ENCODE measurements at places on chromosomes 1 and 21.
A peak's percentile ranks its signal among the peaks of the same experiment; 100 is the strongest.

DNA sequence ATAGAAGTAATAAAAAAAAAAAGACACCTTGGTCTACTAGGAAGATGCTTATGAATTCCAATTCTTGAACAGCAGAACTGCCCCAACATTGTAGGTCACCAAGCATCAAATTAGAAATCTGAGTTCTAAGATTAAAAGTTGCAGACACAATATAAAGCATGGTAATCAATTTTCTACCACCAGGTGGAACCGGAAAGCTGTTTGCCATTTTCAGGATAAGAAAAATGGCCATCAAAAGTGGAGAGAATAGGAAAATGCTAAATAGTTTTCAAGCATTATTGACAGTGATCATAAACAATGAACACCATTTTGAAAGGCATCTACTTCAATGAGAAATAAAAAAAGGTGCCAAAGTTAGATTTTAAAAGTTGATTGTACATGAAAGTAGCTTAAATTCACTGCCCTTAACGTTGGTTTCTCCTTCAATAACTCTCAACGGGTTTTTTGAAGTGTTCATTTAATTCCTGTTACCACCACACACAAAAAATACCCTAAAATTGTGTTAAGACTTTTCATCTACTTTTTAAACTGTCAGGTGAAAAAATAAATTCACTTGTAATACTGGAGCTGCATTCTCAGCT is 252.9 kb downstream of the KCNT2 start:
- peak; percentile 18 for DNase-seq

GRCh38 chr1:243267914-243268653 is 12.2 kb downstream of the SDCCAG8 start:
- DNase-seq, result no peak

GRCh38 chr1:20147846-20148570 is 8.9 kb downstream of the PLA2G2F start:
- DNase-seq, result no peak

DNA sequence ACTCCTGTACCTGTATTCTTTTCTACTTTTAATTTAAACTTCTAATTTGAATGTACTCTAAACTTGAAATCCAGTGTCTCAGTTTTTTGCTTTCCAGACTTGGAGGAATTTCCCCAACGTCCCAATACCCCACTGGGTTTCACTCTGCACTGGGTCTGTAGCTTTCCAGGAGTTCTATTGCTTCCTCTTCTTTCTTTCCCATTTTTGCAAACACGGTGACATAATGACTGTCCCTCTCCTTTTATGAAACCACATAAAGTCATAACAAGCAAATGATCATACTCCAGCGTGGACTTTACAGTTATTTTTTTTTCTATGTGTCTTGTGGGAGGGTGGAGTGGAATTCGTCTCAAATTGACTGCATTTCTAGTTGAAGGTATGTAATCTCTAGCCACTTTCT is 97.1 kb downstream of the FASLG start:
- DNase-seq, result no peak

- no peak for DNase-seq
These were observed 13.8 kb downstream of the ENSA start for GRCh38 chr1:150615346-150616201.

DNA sequence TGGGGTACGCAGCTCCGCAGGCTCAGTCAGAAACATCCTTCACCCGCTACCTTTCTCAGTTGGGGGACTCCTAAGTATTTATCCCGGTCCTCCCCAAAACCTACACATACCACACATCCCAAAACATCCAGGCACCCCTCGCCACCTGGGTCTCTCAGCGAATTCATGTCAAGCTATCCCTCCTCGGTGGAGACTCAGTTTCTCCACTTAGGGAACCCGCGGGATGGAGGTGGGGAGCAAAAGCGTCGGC is 1.3 kb upstream of the ZBTB7B start:
- DNase-seq, result no peak

DNA sequence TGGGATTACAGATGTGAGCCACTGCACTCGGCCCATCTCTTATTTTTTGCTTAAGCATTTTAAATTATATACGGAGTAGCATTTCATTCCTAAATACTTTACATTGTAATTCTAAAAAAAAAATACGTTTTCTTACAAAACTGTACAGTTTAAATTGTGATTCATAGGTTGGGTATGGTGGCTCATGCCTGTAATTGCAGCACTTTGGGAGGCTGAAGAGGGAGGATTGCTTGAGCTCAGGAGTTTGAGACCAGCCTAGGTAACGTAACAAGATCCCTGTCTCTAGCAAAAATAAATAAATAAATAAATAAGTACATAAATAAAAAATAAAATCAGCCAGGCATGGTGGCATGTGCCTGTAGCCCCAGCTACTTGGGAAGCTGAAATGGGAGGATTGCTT is 24.6 kb downstream of the TBCE start:
- DNase-seq, result no peak

DNA sequence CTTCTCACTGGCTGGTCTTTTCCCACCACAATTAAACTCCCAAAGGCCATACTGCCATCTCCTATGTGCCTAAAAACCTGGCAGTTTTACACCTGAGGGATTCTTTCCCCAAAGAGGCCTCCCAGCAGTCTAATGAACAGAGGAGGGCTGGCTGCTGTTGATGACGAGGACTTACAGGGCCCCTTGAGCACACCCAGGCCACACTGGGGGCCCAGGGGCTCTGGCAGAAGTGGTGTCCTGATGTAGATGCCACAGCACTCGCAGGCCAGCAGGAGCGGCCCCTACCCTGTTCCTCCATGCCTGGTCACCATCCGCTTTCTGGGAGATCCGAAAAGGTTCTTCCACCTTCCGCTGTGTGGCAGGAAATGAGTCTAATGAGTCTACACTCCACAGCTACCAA is 24.2 kb downstream of the POFUT2 start:
- no peak for DNase-seq

GRCh38 chr1:236558081-236558480 is 34.3 kb downstream of the LGALS8 start:
- DNase-seq, result no peak

GRCh38 chr1:79603843-79604242 is 597.3 kb upstream of the ADGRL4 start:
- no peak for DNase-seq

- DNase-seq, result no peak
These were observed 11.2 kb downstream of the LAPTM5 start for GRCh38 chr1:30746212-30747032.

GRCh38 chr1:35202048-35202719 is 9.2 kb upstream of the SFPQ start:
- peak; percentile 95 for DNase-seq

DNA sequence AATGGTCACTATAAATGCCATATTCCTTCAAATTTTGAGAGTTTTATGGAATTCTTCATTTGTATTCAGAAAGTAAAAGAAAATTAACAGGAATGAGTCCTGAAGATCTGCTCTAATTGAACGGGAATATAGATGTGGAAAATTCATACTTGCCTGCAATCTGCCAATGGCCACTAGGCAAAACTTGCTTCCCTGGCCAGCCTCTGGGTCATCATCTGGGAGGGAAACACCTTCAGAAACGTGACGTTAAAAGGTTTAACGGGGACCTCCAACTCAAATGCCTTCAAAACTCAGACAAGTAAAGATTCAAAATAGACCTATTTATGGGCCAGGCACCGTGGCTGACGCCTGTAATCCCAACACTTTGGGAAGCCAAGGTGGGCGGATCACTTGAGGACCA is 21.7 kb upstream of the CTSK start:
- no peak for DNase-seq

- DNase-seq, result no peak
These were observed 28.2 kb upstream of the FCRL4 start for GRCh38 chr1:157626099-157626498.
